ENCODE measurements at places on chromosomes 12 and 14.

DNA sequence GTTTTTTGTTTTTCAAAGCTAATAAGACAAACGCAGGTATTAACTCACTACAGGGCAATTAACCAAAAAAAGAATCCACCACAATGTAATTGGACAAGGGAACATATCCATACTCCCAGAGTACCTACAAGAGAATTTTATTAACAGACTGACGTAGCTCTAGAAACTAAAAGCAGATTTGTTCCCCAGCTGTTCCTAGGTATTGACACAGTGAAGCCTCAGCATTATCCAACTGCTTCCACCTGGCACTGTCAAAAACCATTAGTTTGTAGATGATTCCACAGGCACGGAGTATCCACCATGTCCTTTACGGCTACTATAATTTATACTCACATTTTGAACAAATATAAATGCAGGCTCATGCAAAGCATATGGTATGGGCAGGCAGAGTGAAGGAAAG lies 22.3 kb downstream of the PPM1H start:
- no peak for DNase-seq

DNA sequence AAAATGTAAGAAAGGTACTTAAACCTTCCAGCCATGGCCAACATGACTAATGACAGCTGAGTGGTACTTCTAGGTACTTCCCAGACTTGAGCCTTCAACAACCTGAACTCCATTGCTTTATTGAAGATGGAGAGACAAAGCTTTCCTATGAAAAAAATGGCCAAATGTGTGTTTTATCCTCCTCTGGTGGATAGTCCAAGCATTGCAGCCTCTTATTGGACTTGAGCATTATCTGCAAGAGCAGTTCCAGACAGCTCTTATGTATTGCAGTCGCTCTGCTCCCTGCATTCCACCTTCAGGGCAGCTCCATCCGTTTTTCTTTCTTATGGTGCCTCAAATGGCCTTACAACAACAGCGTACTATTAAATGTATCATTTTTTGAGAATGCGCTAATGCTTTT lies 588.2 kb downstream of the NRXN3 start:
- no peak for DNase-seq

- peak; percentile 36 for DNase-seq
Observed at GRCh38 chr14:67240168-67240932, 885 bp upstream of the PALS1 start.

DNA sequence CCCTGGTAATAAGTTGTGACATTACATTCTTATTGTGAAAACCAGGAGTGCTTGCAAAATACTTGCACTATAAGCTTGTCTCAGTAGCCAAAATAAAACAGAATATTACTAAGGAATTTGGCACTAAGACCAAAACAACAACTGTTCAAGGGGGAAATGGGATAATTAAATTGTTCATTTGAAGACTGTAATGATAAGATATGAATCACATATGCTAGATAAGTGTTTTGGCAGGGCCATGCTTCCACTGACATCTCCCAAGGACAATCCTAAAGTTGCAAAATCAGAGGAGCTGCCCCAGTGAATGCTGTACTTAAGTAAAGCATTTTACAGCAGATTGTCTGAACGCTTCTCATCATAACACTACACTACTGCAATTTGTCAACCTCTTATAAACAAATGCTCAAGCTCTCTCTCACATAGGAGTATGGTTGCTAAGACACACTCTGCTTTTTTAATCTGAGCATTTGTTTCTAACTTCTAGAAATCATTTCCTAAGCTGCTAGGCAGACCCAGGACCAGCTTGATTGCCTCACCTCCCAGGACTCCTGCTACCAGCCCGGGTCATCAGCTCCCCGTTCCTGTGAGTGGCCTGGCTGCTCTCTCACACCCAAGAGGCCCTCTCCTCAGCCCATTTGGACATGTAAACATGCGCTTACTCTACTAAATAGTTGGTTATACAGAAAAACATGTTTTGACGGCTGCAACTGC lies 191.5 kb downstream of the PAX9 start:
- no peak for DNase-seq

DNA sequence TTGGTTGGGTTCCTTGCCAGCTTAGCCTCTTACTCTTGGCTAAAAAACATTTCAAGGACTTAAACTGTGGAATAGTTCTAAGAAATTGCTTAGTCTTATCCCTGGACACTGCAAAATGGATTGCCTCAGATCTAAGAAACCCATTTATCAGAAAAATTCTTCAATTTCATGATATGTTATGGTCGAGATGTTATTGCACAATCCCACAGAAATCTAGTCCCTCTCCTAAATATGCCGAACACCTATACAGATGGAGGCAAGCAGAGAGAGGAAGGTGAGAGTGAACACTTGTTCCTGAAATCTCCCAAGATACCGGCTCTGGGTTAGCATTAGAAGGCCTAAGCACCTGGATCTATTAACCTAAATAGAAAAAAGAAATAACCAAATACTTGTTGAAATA lies 267.2 kb downstream of the PAWR start:
- DNase-seq = no peak

DNA sequence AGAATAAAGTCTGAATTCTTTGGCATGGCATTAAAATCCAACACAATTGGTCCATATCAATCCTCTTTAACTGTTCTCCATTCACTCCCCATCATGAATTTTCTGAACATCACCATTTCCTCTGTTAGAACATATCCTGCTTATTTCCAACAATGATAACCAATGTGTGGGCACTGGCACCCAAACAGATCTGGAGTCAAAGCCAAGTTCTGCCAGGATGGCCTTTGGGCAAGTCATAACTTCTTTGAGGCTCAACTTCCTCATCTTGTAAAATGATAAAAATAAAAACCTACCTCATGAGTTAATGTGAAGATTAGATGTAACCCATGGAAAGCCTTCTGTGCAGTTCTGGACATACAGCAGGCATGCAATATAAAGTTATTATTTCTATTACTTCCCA lies 12.5 kb downstream of the PAWR start:
- DNase-seq = no peak

GRCh38 chr12:54378796-54379397 lies 5.6 kb downstream of the ZNF385A start:
- peak; percentile 34 for DNase-seq

- DNase-seq = no peak
Observed at GRCh38 chr12:79558924-79559469, 131.8 kb downstream of the PAWR start.

- DNase-seq = no peak
Observed at GRCh38 chr12:41743835-41744234, 400.8 kb downstream of the GXYLT1 start.

DNA sequence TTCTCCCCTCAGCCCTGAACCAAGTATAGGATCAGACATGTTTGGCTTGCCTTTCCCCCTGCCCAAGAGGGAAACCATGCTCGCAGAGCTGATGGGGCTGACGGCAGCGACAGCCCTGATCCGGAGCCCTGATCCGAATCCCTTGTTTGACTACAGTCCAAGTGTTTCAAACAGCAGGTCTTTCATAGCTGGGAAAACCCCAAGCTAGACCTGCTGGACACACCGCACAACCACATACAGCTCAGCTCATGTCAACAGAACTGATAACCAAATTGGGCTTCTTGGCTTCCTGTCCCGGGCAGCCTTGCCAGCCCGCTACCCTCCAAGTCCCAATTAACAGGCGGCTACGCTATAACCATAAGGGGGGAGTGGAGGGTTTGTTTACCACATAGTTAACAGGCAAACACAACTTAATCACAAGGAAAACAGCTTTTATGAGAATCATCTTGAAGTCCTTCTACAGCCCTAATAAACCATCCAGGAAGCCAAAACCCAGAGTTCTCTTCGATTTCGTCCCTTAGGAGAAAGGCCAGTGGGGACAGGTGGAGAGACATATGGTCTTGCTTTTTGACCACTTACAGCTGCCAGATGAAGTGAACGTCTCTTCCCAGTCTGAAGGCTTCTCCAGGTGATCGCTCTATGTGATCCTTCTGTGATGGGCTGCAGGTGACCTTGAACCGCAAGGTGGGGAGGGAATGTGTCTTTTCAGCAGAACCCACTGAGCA lies 64.5 kb upstream of the MANSC4 start:
- no peak for DNase-seq

GRCh38 chr12:120168337-120168736 lies 26.2 kb downstream of the GCN1 start:
- no peak for DNase-seq

- DNase-seq = no peak
Observed at GRCh38 chr12:121784460-121784859, 9.0 kb downstream of the RHOF start.

GRCh38 chr14:102694530-102695166 lies 82.6 kb upstream of the TRAF3 start:
- no peak for DNase-seq

GRCh38 chr14:92599811-92600210 lies 86.2 kb downstream of the RIN3 start:
- no peak for DNase-seq

DNA sequence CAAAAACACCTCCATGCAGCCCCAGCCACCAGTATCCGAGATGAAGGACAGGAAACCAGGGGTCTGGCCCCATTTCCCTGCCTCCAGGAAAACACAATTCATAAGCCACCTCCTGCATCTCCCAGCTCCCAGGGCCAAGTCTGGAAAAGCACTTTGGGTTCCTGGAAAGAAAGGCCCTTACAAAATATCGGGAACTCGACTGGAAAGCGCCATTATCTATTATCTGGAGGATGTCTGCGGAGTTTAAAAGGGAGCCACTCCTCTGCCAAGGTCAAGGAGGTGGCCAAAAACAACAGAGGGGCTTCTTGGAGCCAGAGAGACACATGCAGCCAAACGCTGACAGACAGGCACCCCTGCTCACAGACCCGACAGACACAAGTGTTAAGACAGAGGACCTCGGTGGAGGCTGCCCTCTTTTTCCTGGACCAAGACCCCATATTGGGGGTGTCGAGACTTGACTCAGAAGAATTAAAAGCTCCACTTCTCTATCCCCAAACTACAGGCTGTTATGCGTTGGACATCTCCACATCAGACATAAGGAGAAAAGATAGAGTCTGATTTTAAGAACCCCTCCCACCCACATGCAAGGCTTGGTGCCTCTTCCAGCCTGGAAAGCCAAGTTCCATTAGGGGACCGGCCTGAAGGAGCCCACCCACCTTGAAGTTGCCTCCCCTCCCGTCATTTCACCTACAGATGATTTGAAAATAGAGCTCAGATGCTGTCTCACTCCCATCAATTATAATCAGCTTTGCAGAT lies 9.6 kb downstream of the ACTN1 start:
- DNase-seq = no peak

GRCh38 chr12:101743724-101744472 lies 4.6 kb upstream of the SYCP3 start:
- DNase-seq = no peak

GRCh38 chr12:15214851-15215601 lies 6.2 kb downstream of the RERG start:
- no peak for DNase-seq

DNA sequence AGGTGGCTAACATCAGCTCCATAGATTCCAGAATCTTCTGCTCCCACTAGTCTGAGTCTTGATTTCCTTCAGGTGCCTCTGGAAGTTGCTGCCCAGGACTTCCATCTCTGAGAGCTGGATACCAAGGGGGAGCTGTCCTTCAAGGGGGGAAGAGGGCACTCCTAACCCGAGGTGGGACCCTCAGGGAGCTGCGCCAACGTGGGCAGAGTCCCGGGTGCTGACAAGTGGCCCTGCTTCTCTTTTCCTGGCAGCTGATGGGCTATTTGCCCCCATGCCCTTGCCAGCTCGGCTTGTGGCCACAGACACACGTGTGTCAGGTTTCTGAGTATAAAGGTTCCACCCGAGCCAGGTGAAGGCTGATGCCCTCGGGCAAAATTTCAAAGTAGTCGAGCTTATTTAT lies 272.5 kb downstream of the TTC8 start:
- DNase-seq = no peak

Measured in hypothalamus (tissue), 51 donors.